ENCODE measurements at places on chromosomes 1 and 21. TPM values are rescaled to one million over a fixed set of nuclear protein-coding genes. Genes with fewer than 3 reads are reported as not detected.

GRCh38 chr1:222306512-222306911 is 241.4 kb downstream of the HHIPL2 start:
- H3K36me3 ChIP-seq, result no peaks in the 10 kb centered on the region
- H3K27me3 ChIP-seq, result no peaks in the 10 kb centered on the region
- no peak overlapping the region for H3K4me3 ChIP-seq
- no peak for DNase-seq
- H3K27ac ChIP-seq, result no peak overlapping the region

GRCh38 chr1:197156692-197157091 is 10.2 kb upstream of the ASPM start:
- H3K4me3 ChIP-seq, result no peak overlapping the region
- no peak overlapping the region for H3K27ac ChIP-seq
- no peak for DNase-seq
- no peaks in the 10 kb centered on the region for H3K4me1 ChIP-seq

DNA sequence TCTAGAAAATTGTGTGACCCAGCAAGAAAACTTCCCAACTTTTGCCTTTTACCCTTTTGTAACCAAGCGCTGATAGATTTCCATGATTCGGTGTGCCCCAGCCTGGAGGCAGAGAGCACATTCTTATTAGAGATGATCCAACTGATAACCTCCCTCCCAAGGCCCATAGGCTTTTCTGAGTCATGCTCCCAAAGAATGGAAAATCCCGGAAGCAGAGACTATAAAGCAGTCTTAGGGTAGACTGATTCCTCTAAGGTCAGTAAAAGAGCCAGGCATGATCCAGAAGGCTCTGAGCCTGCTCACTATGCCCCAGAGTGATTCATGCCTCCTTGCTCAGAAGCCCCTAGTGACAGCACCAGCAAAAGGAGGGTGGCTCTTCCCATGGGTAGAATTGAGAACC is 4.3 kb downstream of the CAMK1G start:
- DNase-seq, result no peak
- peaks cover 23% of the 10 kb centered on the region for H3K27me3 ChIP-seq
- no peak overlapping the region for H3K27ac ChIP-seq
- H3K4me3 ChIP-seq, result no peak overlapping the region

GRCh38 chr1:21931171-21932093 is 5.7 kb downstream of the HSPG2 start:
- DNase-seq, result no peak
- no peaks in the 10 kb centered on the region for H3K36me3 ChIP-seq
- no peaks in the 10 kb centered on the region for H3K27me3 ChIP-seq
- H3K4me1 ChIP-seq, result peaks cover 35% of the 10 kb centered on the region
- peak overlapping the region; percentile 88 for H3K27ac ChIP-seq
- no peak overlapping the region for H3K4me3 ChIP-seq

DNA sequence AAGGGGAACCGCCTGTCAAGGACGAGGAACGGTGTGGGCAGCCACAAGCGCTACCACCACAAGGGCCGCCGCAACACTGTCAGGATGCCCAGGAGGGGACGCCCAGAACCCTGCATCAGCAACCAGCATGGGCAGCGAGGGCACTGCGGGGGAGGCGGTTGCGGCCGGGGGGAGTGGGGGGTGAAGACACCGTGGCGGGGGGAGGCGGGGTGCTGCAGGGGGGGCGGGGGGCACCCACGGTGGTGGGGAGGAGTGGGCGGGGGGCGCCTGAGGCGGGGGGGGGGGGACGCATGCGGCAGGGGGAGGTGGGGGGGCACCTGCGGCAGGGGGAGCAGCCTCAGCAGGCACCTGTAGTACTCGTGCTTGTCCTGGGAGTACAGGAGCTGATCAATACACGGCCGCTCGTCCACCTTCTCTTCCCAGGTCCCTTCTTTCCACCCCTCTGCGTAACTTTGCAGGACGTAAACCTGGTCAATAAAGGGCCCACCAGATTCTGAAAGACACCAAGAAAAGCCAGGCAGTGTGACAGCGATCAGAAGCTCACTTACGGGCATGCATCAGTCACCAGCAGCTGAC is 4.6 kb downstream of the POFUT2 start:
- H3K36me3 ChIP-seq, result peaks cover 19% of the 10 kb centered on the region
- H3K27ac ChIP-seq, result no peak overlapping the region
- no peak overlapping the region for H3K4me3 ChIP-seq
- no peaks in the 10 kb centered on the region for H3K27me3 ChIP-seq
- DNase-seq, result peak; percentile 27

DNA sequence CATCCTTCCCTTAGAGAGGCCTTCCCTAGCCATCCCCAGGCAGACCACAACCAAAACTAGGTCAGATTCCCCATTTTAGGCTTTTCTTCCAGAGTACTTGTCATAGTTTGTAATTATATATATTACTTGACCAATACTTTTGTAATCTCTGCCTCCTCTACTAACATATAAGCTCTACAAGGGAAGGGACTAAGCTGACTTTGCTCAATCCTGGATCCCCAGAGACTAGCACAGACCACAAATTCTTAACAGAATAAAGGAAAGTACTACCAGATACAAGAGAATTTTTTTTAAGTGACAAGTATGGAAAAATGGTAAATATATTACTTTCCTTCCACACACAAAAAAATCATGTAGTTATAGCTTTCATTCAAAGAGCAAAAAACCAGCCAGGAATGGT is 2.0 kb downstream of the ZMYM6 start:
- H3K4me1 ChIP-seq, result no peaks in the 10 kb centered on the region
- DNase-seq, result no peak
- H3K4me3 ChIP-seq, result peak overlapping the region; percentile 19
- H3K36me3 ChIP-seq, result no peaks in the 10 kb centered on the region
- H3K27me3 ChIP-seq, result no peaks in the 10 kb centered on the region

- no peak overlapping the region for H3K4me3 ChIP-seq
- peak; percentile 54 for DNase-seq
- no peak overlapping the region for H3K27ac ChIP-seq
- H3K27me3 ChIP-seq, result no peaks in the 10 kb centered on the region
- no peaks in the 10 kb centered on the region for H3K4me1 ChIP-seq
These were observed 9.8 kb upstream of the PHACTR4 start for GRCh38 chr1:28359592-28360239.

DNA sequence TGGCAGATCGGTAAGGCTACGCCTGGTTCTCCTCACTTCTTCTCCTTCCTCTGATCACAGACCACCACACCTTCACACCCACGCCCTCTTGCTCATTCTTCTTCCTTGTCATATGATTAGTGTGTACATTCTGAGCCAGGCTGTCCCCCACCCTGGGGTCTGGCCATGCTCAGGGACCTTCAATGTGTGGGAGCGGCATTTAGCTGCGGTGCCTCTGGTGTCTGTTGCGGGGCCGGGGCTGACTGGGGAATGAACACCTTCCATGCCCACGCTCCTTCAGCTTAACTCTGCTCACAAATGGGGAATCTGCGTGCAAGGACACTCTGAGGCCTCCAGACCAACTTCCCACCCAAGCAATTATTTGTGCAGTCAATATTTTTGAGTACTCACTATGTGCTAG is 29.4 kb downstream of the QSOX1 start:
- no peak for DNase-seq
- H3K36me3 ChIP-seq, result no peaks in the 10 kb centered on the region
- H3K27ac ChIP-seq, result no peak overlapping the region
- H3K27me3 ChIP-seq, result no peaks in the 10 kb centered on the region
- H3K4me3 ChIP-seq, result no peak overlapping the region

GRCh38 chr1:160367516-160367900 is 637 bp downstream of the NHLH1 start:
- H3K27ac ChIP-seq, result no peak overlapping the region
- no peaks in the 10 kb centered on the region for H3K27me3 ChIP-seq
- no peaks in the 10 kb centered on the region for H3K36me3 ChIP-seq
- no peak for DNase-seq

DNA sequence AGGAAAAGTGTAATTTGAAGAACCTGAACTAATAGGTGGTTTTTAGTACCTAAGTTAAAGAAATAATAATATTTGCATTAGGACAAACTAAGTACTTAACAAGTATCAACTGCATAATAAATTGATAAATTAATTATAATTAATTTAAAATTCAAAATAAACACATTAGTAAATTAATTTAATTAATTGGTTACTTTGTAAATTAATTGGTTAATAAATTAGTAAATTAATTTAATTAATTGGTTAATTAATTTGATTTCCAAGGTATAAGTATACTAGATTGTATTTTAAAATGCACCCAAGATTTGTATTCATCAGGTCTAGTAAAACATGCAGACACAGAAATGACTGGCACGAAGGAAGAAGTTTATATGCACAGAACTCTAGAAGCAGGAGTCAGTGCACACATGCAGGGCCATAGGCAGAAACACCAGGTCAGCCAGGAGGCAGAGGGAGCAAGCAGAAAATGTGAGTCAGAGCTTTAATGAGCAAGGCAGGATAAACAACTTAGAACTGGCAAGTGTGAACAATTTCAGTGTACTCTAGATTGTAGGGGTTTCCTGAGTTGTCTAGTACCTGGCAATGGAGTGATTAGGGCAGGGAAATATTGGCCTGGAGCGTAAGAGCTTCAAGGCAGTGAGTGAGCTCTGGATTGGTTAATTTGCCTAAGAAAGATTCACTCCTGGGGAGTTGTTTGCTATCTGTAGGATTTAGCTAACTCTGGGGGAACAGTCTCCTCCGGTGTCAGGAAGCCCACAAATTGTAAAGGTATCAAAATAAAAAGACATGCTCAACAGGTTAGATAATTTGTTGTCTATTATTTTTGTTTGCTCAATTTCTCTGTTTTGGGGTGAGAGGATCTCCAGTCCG is 665.7 kb downstream of the MRPL39 start:
- no peak for DNase-seq
- H3K4me1 ChIP-seq, result no peaks in the 10 kb centered on the region
- H3K36me3 ChIP-seq, result no peaks in the 10 kb centered on the region
- H3K4me3 ChIP-seq, result no peak overlapping the region
- no peaks in the 10 kb centered on the region for H3K27me3 ChIP-seq
- no peak overlapping the region for H3K27ac ChIP-seq

DNA sequence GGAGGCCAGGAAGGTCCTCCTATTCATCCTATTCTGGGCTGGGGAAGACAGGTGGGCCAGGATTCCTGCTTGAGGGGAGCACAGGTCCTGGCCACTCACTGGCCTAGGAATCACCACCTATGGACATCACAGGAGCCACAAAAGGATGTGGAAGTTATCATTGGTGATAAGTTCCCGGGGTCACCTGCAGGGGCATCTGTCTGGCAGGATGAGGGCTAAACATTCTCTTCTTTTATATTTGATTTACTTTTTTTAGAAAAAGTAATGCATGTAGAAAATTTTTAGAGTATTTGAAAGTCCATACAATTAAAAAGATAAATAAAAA is 33.2 kb upstream of the KIAA0040 start:
- no peak overlapping the region for H3K4me3 ChIP-seq
- H3K27ac ChIP-seq, result no peak overlapping the region
- DNase-seq, result no peak
- no peaks in the 10 kb centered on the region for H3K4me1 ChIP-seq

DNA sequence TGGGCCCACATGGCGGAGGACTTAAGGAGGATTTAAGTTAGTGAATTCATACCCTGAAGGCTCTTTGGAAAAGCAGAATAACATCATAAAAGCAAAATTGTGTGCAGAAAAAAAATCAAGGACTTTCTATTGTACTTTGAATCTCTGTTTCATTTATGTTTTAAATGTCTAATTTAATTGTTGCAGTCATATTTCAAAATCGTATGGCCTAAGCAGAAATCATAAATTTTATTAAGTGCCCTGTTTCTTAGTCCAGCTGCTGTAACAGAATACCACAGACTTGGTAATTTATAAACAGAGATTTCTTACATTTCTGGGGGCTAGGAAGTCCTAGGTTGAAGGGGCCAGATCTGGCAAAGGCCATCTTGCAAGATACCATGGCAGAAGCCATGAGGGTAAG is 555.6 kb downstream of the LTN1 start:
- H3K36me3 ChIP-seq, result no peaks in the 10 kb centered on the region
- DNase-seq, result no peak
- H3K27ac ChIP-seq, result no peak overlapping the region
- no peak overlapping the region for H3K4me3 ChIP-seq
- H3K27me3 ChIP-seq, result no peaks in the 10 kb centered on the region

Gene DNAJB4
- total RNA-seq, result 31.5 TPM

Gene NEGR1
- total RNA-seq, result 7.9 TPM
